ENCODE measurements at places on chromosomes 16 and 17.

DNA sequence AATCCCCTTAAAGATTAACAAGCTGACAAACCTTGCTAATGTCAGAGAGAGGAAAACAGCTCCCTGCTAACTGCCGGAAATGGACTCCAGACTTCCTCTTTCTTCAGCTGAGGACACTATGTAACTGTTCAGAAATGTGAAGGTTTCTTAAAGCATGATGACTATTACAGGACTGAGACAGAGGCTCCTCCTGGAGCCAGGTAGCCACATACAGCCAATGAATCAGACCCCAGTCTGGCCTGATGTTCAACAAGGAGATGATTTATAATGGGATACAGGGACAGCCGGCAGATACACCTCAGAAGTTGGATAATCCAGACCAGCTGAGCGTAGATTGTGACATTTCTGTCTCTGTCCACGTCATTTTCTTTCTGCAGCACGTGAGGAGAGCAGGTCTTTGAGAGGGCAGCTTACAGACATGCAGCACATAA lies 216.2 kb downstream of the HS3ST3A1 start:
- DNase-seq: no peak

- DNase-seq: no peak
Observed at GRCh38 chr17:76830987-76831715, 37.1 kb upstream of the MGAT5B start.

GRCh38 chr17:50052241-50052796 lies 3.6 kb upstream of the ITGA3 start:
- no peak for DNase-seq

DNA sequence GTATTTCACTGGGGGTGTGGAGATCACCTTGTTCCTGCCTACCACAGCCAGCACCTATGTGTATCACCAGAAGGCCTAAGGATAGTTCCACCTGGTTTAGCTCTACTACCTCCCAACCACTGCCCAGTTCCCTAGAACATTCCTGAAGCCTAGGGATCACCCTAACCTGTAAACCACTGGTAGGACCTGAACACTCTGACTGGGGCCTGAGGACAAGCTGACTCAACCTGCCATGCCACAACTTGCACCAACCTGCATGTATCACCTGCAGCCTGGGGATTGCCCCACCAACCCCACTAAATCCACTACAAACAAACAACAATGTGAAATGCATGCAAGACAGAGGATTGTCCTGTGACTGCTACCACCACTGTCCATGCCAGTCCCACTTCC lies 128.1 kb downstream of the KIF2B start:
- DNase-seq: no peak

DNA sequence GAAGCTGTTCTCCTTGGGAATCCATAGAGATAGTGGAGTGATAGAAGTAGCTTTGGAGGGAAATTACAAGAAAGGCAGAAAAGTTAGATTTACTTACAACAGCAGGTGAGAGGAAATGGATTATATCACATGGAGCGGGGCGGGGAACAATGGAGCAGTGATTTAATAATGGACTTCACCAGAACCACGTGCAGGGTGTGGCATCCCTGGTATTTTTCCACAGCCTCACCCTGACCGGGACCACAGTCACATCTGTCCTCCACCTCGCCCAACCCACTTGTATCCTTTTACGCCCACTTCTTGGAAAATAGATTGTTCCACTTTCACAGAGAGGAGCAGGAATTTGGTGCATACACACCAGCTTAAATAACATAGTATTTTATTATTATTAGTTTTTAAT lies 15.9 kb upstream of the CYB5B start:
- no peak for DNase-seq

- no peak for DNase-seq
Observed at GRCh38 chr17:68184816-68185436, 62.9 kb upstream of the AMZ2 start.

- peak; percentile 18 for DNase-seq
Observed at GRCh38 chr16:85570213-85570734, 42.8 kb upstream of the GSE1 start.

GRCh38 chr16:22093331-22093730 lies 990 bp downstream of the VWA3A start:
- no peak for DNase-seq

- DNase-seq: no peak
Observed at GRCh38 chr17:50540560-50541401, 6.2 kb upstream of the SPATA20 start.

DNA sequence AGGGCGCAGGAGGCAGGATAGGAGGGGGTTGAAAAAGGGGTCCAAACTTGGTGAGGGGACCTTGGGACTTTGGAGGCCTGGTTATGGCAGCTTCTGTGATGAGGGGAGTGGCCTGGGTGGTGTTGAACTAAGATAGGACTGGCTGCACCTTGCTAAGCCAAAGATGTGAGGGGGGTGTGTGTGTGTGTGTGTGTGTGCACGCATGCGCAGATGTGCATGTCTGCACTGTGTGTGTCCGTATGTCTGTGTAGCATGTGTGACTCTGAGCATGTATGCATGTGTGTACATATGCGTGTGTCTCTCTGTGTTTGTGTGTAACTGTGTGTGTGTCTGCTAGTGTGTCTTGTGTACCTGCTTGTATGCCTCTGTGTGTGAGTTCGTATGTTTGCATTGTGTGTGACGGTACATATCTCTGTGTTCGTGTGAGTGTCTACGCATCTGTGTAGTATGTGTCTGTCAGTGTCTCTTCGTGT lies 4.1 kb downstream of the SLC16A5 start:
- DNase-seq: no peak

DNA sequence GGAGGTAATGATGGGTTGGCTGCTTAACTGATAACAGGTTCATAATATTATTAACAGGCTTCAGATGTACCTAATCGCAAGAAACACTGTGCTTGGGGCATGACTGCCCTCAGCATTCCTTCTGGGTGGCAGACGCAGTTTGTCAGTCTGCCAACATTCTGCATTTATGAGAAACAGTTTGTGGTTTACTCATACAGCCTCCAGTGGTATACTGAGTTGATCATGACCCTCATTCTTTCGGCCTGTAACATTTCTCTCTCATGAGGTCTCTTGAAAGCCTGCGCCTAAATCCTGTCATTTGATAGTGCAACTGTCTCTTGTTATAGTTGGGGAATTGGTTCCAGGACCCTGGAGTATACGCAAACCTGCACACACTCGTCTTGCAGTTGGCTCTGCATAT lies 4.9 kb upstream of the RUSF1 start:
- no peak for DNase-seq

GRCh38 chr17:73291260-73291801 lies 20.5 kb downstream of the CDC42EP4 start:
- DNase-seq: no peak

Data from stimulated activated CD4-positive, alpha-beta T cell treated with anti-CD3 and anti-CD28 coated beads, Interleukin-2, amount 100 ng/mL, for 48 hours (primary cell).